Esophagus squamous epithelium (tissue), 5 donors: ENCODE measurements at places on chromosomes 11 and 22.

GRCh38 chr11:106466521-106467080 is 389.1 kb downstream of the AASDHPPT start:
- DNase-seq = no peak

DNA sequence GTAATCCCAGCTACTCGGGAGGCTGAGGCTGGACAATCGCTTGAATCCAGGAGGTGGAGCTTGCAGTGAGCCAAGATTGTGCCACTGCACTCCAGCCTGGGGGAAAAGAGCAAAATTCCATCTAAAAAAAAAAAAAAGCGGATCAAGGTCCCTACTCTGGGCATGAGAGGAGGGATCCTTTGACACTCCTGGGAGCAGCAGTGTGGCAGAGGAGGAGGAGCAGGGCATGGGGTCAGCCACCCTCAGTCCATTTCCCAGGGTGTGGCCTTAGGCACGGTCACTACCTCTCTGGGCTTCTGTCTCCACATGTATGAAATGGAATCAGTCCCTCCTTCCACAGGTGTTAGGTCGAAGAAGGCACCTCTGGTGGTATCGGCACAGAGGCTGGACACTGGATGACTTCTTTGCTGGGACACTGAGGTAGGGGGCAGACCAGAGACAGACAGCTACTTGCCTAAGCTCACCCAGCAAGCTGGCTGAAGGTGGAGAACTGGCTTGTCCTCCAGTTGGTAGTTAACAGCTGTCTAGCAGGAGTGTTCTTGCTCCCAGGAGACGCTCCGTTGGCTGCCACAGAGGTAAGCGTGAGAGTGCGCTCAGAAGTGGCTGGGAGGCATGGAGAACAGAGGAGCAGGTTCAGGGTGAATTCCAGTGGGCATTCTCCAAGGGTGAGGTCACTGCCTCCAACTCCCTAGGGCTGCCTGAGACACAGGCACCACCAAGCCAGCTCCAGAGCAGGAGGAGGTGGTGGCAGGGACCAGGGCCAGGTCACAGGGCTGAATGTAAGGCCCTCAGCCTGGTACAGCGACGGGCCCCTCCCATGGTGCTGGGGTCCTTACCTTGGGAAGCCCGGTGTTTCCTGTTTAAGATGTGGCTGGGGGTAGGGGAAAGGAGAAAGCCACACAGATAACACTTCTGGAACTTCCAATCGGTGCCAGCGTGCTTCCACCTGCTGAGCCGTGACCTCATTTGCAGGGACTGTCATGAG is 19.5 kb downstream of the TXN2 start:
- DNase-seq = no peak

DNA sequence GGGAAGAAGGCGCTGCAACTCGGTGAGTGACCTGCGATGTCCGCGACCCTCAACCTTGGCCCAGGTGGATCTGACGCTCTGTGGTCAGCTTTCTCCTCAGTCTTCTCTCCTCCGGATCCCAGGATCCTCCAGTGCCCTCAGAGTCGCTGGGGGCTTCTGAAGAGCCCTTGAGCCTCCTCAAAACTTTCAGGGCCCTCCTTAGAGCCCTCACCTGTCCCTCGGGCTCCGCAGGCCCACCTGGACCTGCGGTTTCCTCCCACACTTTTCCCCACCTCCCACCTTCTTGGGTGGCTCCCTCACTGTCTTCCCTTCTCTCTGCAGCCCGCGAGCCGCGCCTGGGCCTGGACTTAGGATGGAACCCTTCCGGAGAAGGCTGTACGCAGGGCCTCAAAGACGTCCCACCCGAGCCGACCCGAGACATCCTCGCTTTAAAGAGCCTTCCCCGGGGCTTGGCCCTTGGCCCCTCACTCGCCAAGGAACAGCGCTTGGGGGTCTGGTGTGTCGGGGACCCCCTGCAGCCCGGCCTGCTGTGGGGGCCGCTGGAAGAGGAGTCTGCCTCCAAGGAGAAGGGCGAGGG is 335 bp downstream of the ZNF408 start:
- no peak for DNase-seq

DNA sequence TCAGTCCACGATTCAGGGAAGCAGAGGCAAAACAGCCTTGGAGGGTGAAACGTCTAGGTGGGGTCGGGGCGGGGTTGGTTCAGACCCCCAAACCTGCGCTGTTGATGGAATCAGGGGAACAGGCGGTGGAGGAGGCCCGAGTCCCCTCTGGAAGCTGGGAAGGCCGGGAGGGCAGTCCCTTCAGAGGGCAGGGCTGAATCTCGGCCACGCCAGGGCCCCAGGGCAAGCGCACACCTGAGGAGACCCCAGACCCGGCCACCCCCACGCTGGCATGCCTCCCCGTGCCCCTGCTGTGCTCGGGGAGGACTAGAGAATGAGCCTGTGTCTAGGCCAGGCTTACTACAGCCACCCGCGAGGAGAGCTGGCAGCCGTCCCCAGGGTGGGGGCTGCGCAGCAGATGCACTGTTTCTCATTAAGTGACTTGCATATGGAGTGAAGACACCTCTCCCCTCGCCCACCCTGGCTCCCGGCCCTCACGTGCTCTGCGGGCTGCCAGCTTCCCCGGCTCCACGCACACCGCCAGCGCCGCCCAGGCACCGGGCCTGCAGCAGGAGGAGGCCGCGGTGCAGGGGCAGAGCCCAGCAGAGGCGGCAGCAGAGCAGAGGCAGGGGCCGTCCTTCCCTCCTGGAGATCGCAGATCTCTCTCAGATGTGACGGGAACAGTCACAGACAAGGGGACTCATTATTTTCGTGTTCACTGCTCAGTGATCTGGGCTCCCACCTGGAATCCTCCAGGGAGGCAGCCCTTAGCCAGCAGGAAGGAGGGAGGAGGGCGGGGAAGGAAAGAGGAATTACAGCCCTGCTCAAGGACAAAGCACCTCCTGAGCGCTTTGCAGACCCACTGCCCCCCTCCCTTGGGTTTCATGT is 47.1 kb upstream of the OPCML start:
- no peak for DNase-seq

GRCh38 chr11:71574418-71574817 is 8.3 kb downstream of the KRTAP5-11 start:
- DNase-seq = no peak

- DNase-seq = no peak
These were observed 48.1 kb upstream of the ME3 start for GRCh38 chr11:86720546-86720945.

- DNase-seq = no peak
These were observed 20.0 kb downstream of the POLR3H start for GRCh38 chr22:41524251-41524661.

GRCh38 chr11:47411884-47412746 is 3.7 kb downstream of the SLC39A13 start:
- no peak for DNase-seq

DNA sequence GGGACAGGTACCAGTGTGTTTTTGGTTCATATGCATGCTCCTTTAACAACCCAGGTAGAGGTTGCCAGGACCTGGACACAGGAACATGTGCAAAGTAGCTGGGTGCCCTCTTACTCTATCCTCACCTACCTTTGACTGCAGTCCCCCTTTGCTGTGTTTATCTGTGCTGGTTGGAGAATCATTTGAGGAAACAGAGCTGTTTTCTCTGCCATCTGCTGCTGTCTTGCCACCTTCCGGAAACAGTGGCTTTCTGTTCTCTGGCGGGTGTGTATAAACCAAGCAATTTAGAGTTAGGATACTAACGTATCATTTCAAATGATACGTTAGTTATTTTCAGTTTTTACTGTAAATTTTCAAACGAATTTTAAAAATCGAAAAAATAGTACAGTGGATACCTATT is 171.9 kb upstream of the TTC12 start:
- no peak for DNase-seq

DNA sequence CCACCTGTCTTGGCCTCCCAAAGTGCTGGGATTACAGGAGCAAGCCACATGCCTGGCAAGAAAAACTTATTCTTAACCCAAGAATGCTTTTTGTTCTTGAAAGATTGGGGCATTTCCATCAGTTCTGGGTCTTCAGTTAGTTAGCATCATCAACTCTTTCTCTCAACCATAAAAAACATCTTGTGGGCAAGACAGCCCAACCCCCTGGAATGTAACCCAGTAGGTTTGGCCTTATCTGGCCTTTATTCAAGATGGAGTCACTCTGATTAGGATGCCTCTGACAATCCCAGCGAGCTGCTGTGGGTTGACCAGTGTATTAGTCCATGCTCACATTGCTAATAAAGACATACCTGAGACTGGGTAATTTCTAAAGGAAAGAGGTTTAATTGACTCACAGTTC is 9.2 kb upstream of the TPCN2 start:
- DNase-seq = no peak

DNA sequence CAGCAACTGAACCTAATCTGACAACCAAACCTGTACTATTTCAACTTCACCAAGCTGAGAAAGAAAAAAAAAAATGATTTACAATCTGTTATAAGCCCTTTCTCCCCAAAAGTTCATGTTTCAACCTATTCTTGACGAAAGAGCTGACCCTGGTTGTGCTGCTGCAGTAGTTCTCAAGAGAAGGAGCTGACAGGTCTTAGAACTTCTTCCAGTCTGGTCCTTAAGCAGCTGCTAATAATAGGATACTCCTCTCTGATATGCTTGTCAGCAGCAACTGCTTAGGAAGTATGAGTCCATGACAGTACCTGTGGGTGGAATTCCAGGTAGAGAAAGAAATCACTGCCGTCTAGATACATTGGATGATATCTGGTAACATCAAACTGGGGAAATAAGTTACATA is 735.1 kb upstream of the CCDC90B start:
- DNase-seq = no peak

DNA sequence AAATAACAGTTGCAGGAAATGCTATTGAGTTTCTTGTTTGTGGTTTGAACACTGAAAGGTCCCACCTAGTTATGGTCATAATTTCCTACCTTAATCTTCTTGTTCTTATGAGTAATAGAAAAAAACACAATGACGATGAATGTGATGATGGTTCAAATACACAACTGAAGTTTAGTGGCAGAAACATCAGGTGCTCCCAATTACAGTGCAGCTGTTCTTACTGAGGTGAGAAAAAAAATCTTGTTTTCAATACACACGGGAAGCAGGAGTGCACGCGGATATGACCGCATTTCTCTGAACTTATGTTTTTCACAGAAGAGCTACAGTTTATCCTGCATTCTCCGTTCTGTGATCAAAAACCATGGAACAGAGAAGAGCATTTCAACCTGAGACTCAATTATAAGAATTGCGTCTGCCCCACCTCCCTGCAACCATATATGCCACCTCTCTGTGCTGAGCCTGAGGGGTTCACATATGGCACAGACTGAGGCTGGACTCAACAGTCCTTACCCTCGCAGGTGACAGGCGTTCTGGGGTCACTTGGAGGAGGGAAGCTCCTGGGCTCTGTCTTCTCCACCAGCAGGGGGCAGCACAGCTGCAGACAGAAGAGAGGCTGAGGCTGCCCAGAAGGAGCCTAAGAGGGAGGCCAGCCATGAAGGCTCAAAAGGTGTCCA is 99.7 kb upstream of the IGLL5 start:
- DNase-seq = no peak

GRCh38 chr22:46078241-46079092 is 71.9 kb upstream of the PPARA start:
- DNase-seq = no peak

DNA sequence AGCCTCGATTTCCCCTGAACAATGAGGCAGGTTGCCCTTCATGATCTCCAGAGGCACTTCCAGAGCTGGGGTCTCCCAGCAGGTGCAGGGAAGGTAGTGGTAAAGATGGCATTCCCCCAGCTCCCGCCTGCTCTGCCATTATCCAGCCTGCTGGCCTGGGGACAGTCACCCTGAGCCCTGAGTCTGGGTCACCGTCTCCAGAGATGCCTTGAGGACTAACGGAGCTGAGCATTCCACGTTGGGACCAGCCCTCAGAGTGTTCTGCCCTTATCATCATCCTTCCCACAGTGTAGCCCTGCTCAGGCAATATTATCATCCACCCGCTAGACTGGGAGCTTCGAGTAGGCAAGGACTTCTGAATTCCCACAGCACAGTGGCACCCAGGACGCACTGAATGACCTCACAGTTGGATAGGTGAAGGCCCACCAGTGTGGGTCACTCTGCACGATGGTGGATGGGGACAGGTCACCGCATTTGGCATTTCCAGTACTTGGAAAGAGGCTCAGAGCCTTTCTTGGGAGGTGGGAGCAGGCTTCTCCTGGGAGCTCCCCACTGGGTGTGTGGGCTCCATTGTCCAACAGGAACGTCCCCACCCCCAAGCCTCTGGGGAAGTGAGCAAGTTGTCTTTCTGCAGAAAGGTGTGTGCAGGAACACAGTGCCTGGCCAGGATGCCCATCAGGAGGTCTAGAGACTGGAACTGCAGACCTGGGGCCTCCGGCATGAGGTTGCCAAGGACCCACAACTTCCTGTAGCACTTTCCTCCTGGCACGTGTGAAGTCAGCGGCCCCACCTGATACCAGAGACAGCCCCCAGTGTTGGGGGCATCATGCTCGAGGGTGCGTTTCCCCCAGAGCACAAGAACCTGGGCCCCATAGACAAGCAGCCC is 51.4 kb upstream of the WNT7B start:
- no peak for DNase-seq

DNA sequence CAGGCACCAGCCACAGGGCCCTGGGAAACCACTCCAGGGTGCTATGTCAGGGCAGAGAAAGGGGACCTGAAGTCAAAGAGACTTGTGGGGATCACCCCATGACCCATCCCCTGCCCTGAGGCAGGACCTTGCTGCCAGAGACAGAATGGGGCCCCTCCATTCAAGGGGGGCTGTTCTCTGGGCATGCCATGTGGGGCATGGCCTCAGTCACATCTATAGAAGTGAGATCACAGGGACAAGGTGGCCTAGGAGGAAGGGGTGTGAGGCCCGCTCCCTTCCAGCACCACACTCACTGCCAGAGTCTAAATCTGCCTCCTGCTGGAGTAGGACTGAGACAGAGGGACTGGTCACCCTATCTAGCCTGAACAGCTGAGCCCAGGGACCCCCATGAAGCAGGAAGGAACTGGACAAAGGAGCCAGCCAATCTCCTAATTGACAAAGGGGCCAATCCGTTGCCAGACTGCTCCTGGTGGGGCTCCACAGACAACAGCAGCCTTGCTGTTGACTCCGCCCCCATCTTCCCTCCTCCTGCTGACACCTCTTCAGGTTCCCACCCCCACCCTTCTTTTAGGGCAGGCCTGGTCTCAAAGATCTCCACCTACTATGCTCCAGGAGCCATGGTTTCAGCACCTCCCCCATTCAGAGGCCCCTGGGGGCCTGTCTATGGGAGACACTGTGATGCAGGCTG is 26.0 kb downstream of the NEAT1 start:
- no peak for DNase-seq

- DNase-seq = no peak
These were observed 34.5 kb downstream of the SFI1 start for GRCh38 chr22:31530823-31531195.
